ENCODE measurements at places on chromosomes 7 and 10.

DNA sequence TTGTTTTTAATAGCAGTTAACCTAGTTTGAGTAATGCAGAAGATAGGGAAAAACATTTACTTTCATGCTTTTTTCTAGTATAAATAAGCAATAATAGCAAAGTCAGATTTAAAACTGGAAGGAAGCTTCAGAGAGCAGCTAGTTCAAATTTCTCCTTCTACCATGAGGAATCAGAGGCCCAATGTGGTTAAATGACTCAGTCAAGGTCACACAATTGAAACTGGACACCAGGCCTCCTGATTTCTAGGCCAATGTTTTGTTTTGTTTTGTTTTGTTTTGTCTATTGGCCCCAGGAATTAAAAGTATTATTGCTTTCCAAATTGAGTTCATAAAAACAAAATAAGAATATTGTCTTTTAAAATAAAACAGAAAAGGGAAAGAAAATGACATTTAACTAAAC, 122.3 kb downstream of the TRIL start:
- DNase-seq, result no peak

DNA sequence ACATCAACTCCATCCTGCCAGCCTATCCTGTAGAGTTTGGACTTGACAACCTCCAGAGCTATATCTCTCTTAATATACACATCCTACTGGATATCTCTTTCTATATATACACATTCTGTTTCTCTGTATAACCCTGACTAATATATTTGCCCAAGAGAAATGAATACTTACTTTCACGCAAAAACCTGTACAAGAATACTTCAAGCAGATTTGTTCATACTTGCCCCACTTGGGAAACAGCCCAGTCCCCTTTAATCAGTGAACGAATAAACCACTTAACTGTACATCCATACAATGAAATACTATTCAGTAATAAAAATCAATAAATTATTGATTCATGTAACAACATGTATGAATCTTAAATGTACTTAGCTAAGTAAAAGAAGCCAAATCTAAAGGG, 251.1 kb upstream of the PHYHIPL start:
- DNase-seq, result no peak

DNA sequence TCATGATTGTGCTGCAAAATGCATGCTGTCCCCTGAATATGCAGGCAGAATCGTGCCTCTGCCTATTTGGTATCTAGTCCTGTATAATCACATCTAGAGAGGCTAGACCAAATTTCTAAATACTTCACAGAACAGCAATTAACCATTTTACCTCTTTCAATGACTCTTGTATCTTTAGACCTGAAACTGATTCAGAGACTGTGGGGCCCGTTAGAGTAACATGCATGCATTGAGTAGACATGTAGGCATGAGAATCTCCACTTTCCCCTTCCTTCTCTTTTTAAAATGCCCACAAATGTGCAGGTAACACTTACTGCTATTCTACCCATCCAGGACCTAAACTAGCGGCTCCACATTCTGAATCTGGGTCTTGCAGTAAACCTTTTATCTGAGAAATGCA, 8.8 kb downstream of the ZNF92 start:
- no peak for DNase-seq

- no peak for DNase-seq
These were observed 2.1 kb upstream of the SLC13A1 start for GRCh38 chr7:123201901-123202300.

- DNase-seq, result no peak
These were observed 537.4 kb upstream of the PFKP start for GRCh38 chr10:2529945-2530344.

DNA sequence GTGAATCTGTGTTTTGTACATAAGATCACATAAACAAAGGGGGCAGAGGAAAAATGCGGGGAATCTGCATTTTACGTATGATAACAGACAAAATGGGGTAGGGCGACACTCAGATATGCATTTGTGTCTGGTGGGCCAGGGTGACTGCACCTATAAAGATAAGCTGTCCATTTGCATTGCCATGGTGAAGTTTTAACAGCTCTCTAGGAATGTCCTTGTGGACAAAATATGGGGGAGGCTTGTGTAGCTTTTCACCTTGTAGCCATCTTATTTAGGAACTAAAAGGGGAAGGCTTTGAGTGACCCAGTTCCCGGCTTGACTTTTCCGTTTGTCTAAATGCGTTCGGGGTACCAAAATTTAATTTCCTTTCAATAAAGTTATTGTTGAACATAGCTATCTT, 92.4 kb upstream of the AGBL3 start:
- DNase-seq, result no peak

DNA sequence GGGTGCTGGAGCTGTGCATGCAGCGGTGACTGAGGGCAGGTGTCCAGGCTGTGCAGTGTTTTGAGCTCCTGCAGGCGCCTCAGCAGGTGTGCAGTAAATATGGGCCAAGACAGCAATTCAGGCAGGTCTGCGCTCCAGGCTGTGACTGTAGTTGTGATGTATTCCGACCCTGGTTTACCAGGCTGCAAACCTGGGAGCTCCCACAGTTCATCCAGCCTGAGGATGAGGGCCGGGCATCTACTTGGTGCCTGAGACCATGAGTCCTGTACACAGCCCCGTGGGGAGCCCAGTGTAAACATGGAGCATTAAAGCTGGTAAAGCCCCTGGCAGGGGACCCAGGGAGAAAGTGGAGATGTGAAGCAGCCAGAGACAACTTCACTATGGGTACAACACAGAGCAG, 82.8 kb downstream of the VOPP1 start:
- no peak for DNase-seq

DNA sequence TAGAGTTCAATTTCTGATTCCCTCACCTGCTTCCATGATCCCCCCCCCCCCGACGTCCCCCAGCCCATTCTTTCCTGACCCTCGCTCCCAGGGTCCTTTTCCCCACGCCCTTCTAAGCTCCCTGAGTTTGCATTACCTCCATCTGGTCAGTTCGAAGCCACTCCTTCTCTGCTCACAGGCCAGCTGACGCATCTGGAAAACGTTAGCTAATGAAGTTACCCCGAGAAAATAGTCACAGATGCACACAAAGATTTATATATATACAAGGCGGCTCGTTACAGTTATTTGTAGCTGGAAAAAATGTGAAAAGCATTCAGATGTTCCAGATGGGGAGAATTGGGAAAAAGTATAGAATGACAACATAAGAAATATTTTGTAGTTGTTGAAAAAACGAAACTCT, 630.0 kb upstream of the FOXK1 start:
- no peak for DNase-seq

DNA sequence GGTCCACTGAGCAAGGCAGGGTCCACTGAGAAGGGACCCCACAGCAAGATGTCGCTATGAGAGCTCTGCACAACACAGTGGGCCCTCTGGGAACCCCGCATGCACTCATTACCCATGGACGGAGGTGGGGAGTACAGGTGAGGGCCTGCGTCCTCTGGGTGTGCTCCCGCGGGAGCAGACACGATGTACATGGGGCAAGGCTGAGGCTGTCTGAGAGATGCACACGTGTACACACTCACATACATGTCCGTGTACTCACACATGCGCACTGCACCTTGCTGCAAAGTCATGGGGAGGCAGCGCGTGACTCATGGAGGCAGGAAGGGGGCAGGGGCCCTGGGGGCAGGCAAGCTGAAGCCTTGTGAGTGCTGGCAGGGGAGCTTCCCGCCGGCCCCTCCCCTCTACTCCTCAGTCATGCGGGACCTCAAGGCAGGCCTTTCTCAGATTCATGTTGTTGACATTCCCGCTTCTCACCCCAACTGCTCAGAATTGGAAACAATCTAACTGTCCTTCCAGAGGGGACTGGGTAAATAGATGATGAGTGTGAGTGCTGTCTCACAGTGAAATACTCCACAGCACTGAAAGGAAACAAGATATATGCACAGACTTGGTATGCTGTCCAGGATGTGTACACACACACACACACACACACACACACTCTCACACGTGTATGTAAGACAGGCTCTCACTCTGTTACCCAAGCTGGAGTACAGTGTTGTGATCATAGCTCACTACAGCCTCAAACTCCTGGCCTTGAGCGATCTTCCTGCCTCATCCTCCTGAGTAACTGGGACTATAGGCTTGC, 40.0 kb downstream of the GOLGA7B start:
- DNase-seq, result no peak

GRCh38 chr10:130808686-130809085, 502.8 kb downstream of the TCERG1L start:
- DNase-seq, result no peak

DNA sequence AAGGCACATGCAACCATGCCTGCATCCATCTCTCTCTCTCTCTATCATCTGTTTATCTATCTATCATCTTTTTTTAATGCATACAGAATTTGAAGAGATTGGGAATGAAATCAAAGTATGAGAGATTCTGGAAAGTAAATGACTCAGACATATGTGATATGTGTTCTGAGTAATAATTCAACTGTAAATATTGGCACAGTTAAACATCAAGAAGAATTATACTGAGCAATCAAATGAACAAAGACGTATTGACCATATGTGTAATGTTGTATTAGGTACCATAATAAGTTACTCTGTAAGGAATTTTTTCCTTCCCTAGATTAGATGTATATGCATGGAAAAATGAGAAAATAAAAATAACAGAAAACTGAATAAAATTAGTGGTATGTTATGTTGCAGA, 108.3 kb downstream of the SUGCT start:
- no peak for DNase-seq

GRCh38 chr10:66746246-66746645, 179.6 kb upstream of the LRRTM3 start:
- no peak for DNase-seq

GRCh38 chr7:75971961-75972763, 22.2 kb downstream of the TMEM120A start:
- DNase-seq, result no peak

- DNase-seq, result peak; percentile 53
These were observed 162.8 kb upstream of the TNRC18 start for GRCh38 chr7:5586279-5586962.

DNA sequence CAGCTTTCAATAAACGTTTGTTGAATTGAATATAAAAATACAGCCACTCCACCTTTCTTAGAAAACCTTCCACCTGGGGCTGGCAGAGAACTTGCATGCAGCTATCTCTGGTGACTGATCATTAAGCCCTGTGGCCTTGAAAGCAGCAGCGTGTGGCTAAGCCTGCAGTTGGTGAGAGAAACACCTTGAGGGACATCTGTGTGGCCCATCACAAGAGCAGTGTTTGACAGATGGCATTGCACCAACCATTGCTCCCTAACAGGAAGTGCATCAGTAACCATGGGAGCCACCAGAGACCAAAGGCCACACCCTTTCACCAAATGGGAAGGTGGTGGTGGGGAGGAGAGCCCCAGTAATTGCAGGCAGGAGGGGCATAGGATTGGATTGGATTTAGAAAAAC, 22.4 kb downstream of the RHOBTB1 start:
- DNase-seq, result no peak

GRCh38 chr10:1858547-1858946, 121.2 kb upstream of the ADARB2 start:
- DNase-seq, result no peak

GRCh38 chr7:157857578-157858075, 520.8 kb downstream of the DNAJB6 start:
- no peak for DNase-seq

GRCh38 chr10:3217301-3217700, 44.7 kb upstream of the PITRM1 start:
- DNase-seq, result no peak

GRCh38 chr10:132363921-132364593, 32.1 kb downstream of the LRRC27 start:
- no peak for DNase-seq

DNA sequence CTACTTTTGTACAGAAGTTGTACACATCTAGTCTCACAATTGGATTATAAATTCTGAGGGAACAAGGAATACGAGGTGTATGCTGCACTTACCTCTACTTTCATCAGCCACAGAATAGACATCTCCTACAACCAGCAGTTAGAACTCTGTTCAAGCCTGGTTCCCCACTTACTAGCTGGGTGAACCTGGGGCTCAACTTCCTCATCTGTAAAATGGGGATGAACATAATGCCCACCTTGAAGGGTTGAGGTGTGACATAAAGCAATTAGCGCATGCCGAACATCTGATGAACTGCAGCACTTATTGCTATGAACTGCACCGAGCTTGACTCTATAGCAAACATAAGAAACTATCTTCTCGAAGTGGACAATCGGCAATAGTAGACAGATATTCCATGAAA, 25.3 kb downstream of the XPNPEP1 start:
- no peak for DNase-seq

GRCh38 chr10:29859521-29860130, 199.8 kb downstream of the JCAD start:
- no peak for DNase-seq

DNA sequence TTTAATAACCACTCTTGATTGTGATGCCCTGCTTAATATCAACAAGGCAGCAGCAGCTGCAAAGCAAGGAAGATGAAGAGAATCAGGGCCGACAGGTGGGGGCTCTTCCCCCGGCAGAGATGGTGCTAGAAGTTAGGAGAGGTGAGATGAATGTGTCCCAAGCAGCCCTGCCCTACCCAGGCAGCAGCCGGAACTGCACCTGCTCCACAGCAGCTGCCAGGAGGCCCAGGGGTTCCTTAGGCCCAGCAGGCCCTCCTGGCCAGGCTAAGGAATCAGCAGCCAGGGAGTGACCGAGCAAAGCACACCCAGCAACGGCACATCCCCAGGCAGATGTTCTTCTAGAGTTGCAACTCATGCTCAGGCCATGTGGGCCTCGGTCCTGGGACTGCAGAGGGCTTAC, 17.9 kb downstream of the AFAP1L2 start:
- DNase-seq, result no peak

DNA sequence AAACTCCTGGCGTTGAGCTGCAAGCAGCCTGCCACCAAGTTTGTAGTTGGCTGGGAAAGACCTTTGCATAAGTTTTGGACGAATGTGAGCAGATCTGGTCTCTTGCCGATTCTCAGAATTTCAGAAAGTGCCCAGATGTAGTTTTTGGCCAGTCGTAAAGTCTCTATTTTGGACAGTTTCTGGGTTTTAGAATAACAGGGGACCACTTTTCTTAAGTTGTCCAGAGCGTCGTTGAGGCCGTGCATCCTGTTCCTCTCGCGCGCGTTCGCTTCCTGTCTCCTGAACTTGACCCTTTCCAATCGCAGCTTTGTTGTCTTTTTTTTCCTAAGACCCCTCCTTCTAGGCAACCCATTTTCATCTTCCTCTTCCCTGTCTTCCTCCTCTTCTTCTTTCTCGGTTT, 1.8 kb downstream of the NEUROD6 start:
- DNase-seq, result no peak

- DNase-seq, result no peak
These were observed 47.5 kb upstream of the ANTXRL start for GRCh38 chr10:46239247-46239646.

GRCh38 chr10:100119726-100120125, 38.1 kb upstream of the CPN1 start:
- no peak for DNase-seq

DNA sequence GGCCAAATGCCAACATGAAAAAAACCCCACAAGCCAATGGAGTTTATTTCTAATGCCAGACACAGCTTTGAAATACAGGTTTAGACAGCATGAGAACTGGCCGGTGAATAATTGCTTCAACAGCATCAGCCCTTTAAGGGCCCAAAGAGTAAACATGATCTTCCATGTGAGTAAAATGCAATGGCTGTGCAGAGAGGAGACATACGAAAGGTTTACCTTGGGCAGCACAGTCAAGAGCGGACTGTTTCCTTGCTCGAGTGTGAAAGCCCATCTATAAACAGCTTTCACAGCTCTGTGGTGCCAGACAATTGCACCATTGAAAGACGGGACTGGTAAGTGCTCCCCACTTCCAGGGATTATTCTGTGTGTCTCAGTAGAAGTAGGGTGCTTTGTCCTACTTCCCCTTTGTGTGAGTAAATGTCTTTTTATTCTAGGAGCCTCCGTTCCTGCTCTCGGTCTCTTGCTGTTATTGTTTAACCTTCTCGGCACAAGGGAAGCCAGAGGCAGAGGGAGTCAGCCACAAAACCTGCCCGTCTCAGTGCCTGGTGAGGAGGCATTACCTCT, 77.8 kb upstream of the KAT6B start:
- no peak for DNase-seq

- DNase-seq, result no peak
These were observed 78.1 kb downstream of the CALN1 start for GRCh38 chr7:72334066-72334465.

Measured in NCI-H1092 (cell line).